ENCODE measurements at places on chromosomes 1 and 21.
A peak's percentile ranks its signal among the peaks of the same experiment; 100 is the strongest.

DNA sequence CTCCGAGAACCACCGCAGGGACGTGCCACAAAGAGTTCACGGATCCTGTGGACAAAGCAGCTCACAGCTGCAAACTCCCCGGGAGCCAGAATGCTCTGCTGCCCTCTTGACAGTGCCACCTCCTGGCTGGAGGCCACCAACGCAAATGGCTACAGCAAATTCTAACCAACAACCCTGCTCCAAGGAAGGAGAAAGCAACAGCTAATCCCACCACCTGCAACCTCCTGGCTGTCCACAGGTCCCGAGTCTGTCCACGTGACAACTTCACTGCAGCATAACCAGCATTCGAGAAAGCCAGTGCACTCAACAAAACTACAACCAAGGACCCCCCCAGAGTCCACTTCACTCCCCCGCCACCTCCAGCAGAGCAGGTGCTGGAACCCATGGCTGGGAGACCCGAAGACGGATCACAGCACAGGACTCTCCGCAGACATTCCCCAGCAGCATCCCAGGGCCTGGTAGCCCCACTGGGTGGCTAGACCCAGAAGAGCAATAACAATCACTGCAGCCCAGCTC is 17.3 kb downstream of the POFUT2 start:
- no peak for DNase-seq

GRCh38 chr1:27678747-27679146 is 6.8 kb upstream of the IFI6 start:
- DNase-seq: no peak

DNA sequence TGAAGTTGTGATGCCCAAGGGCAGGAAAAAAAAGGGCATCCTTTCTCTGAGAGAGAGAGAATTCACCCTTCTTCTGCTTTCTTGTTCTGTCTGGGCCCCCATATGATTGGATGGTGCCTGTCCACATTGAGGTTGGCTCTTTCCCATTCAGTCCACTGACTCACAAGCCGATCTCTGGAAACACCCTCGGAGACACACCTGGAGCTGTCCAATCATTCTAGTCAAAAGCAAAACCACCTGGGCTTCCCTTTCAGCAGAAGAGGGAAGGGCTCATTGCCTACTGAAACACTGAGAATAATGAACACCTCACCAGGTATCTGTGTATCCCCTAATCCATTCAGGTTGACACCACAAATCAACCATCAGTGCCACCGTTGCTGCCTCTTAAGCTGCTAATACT is 103.7 kb upstream of the GNG12 start:
- no peak for DNase-seq

DNA sequence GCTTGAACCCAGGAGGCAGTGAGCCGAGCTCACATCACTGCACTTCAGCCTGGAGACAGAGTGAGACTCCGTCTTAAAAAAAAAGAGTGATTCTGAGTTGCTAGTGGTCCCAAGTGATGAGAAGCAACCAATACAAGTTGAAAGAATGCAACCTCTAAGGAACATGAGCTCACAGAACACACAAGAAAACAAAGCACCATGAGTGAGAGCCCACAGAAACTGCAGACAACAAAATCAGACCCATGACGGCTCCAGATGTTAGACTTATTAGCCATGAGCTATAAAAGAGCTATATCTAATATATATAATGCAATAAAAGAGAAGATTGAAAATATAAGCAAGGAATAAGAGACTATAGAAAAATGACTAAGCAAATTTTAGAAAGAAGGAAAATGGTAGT is 50.0 kb downstream of the MATN1 start:
- no peak for DNase-seq

DNA sequence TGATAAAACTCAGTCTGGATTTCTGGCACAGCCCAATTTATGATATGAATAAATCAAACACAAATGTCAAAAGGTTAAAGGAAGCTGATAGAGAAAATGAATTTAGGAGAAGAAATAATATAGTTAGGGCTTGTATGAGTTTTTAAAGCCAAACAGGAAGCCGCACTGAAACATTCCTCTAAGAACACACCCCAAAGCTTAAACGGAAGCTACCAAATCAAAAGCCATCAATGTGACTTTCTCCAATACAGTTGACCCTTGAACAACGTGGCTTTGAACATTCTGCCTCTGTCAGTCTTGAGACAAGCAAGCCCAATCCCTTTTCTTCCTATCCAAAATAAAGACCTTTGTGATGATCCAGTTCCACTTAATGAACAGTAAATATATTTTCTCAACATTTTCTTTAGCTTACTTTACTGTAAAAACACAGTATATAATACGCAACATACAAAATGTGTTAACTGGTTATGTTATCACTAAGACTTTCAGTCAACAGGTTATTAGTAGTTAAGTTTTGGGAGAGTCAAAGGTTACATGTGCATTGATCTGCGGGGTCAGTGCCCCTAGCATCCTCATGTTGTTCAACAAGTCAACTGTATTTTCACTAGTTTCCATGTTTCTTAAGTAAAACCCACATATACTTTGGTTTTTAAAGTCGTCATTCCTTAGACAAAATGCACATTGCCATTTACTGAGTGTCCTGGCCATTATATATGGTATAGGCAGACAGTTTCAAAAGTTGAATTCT is 11.2 kb downstream of the SERBP1 start:
- no peak for DNase-seq

DNA sequence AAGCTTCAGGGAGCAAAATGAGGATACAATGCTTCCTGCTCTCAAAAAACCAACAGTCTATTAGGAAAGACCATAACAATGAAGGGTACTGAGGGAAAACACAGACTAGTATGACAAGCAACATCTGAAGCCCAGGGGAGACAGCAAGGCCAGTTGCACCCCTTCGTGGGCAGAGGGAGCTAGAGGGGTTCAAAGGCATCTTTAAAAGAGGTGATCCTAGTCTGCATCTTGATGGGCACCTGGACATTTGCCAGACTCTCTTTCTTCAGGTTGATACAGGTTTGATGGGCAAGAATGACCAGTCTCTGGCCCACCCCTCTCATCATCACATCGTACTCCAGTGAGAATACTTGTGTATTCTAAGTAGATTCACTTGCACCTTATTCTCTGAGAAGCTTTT is 177.7 kb downstream of the VAV3 start:
- DNase-seq: no peak

DNA sequence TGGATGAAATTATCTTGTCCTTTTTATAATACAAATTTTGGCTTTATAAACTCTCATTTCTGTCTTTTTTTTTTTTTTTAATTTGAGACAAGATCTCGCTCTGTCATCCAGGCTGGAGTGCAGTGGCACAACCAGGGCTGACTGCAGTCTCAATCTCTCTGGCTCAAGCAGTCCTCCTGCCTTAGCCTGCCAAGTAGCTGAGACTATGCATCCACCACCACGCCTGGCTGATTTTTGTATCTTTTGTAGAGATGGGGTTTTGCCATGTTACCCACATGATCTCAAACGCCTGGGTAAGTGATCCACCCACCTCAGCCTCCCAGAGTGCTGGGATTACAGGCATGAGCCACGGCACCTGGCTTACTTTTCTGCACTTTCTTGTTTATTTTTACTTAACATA is 7.5 kb downstream of the TOR1AIP1 start:
- no peak for DNase-seq

DNA sequence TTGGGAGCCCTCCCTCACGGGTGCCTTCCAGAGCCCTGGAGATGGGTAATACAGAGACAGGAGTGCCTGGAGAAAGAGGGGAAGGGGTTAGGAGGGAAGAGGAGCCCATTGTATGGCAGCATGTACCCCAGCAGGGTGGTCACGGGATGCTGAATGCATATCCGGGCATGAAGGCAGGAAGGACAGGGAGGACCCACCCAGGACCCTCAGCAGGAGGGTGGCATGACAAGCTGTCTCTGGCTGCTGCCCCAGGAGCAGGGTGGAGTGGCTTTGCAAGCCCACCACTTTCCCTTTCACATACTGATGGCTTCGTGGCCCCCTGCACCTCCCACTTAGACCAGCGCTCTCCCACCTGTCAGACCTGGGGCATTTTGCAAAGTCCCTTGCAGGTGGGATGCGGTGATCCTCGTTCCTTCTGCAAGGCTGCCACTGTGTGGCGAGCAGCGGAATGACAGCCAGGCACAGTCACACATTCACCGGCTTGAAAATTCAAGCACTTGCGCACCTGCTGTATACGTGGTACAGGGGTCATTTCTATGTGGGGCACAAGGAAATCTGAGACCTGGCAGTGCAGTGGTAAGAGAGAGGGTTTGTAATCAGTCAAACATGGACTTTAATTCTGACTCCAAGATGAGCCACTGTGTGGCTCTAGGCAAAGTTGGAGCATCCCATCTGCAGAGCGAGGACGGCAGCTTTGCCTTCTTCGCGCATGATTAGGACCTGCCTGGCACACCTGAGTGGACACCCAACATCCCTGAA is 53.2 kb upstream of the TMEM51 start:
- peak; percentile 59 for DNase-seq

DNA sequence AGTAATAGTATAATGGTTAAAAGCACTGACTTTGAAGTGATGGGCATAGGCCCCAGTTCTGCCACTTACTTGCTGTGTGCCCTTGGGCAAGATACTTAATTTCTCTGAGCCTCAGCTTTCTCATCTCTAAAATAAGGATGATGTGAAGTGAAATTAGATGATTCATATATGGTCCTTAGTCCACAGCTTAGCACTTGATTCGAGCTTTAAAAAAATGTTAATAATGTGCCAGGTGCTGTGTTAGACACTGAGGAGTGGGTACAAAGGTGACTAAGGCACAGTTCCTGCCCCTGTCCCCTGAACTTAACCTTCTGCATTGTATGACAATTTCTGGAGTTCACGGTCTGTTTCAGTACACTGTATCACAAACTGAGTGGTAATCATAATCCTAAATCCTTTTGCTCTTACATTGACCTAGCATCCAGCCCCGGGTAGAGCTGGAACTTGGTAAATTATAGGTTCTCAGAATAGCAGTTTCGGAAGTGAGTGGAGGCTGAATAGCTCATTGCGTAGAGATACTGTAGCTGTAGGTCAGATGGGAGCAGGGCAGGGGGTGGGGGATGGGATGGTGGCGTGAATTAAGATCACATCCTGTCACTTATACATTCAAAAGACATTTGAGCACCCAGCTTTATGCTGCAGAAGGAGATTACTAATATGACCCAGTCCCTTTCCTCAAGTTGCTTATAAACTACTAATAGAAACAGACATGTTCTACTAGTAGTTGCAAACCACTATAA is 1.5 kb downstream of the ZNF691 start:
- DNase-seq: no peak

GRCh38 chr1:25572708-25573590 is 29.5 kb downstream of the LDLRAP1 start:
- DNase-seq: peak; percentile 52

DNA sequence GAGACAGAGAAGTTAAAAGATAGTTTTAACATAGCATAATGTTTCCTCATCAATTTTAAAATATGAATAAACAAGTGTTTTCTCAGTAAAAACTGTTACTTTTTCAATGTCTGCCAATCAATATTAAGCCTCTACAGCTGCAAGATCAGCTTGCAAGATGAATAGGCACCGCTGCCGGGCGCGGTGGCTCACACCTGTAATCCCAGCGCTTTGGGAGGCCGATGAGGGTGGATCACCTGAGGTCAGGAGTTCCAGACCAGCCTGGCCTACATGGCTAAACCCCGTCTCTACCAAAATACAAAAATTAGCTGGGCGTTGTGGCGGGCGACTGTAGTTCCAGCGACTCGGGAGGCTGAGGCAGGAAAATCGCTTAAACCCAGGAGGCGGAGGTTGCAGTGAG is 54.8 kb upstream of the SH3GLB1 start:
- DNase-seq: no peak

DNA sequence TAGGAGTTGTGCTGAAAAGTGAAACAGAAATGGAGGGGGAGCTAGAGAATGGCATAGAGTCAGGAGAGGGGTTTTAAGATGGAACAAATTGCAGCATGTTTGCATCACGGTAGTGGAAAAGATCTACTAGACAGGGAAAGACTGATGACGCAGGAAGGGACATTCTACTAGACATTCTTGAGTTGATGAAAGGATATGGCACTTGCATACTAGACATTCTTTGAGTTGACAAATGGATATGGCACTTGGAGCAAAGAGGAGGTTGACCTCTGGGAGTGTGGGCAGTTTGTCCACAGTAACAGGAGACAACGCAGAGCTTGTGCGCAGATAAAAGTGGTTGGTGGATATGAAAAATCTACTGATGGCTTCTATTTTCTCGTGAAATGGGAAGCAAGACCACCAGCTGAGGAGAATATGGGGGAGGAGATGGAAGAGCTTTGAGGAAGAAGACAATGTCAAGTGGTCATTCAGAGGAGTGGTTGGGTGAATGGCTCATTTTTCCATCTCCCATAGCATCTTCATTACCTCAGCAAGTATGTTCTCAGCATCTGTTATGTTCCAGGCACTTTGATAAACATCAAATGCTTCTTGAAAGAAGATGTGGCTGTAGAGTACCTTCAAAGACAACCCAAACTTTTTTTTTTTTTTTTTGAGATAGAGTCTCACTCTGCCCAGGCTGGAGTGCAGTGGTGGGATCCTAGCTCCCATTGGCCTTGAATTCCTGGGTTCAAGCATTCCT is 2.4 kb upstream of the CTPS1 start:
- no peak for DNase-seq

- no peak for DNase-seq
Observed at GRCh38 chr1:55338448-55338820, 123.3 kb upstream of the USP24 start.

- no peak for DNase-seq
Observed at GRCh38 chr1:172818841-172819527, 160.1 kb downstream of the FASLG start.

DNA sequence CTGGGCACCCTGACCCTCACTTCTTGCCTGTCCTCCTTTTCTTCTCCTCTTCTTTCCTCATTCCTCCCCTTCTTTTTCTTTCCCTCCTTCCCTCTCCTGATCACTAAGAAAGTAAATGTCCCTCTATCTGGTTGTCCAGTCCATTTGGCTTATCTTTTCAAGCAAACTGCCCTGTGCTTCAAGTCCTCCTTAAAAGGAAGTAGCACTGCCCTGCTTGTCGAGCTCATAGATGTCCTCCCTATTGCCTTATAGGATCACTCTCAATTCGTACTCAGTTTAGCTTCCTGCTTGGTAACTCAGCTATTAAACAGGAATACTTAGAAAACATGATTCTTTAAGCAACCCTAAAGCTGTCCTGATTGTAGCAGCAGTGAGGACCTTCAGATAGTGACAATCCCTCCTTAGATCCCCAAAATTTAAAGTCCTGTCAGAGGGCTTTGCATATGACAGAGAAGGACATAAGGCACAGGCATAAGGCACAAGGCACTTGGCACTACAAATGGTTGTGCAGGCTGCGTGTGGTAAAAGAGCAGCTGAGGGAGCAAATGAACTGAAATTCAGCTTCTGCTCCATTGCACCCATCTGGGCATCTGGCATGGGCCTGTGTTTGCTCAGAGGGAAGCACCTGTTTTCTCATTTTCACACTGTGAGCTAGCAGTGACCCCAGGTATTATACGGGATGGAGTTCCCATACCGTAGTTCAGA is 26.1 kb upstream of the SLAMF6 start:
- no peak for DNase-seq

DNA sequence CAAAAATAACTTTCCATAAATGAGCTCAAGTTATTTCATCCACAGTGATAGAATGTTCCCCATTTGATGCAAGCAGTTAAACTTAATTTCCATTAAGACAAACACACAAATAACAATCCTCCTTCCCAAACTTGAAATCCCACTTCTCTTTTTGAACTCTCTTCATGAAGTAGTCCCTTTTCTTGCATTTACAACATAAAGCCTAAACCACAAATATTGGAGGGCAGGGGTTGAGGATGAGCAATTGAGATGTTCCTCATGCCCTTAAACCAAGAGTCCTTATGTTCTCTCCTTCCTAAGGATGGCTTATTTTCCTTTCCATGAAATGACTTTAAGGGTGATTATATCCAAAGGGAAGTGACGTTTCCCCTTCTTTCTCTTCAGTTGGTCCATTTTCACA is 228.8 kb downstream of the DISC1 start:
- DNase-seq: no peak

- DNase-seq: no peak
Observed at GRCh38 chr21:40052276-40052675, 185.0 kb downstream of the PCP4 start.
